ENCODE measurements at places on chromosomes 1 and 21.
A peak's percentile ranks its signal among the peaks of the same experiment; 100 is the strongest.

GRCh38 chr1:78355656-78356055 is 135.1 kb upstream of the PTGFR start:
- H3K36me3 ChIP-seq: no peaks in the 10 kb centered on the region
- DNase-seq: no peak
- no peaks in the 10 kb centered on the region for H3K4me1 ChIP-seq
- peaks cover 9% of the 10 kb centered on the region for H3K27me3 ChIP-seq

DNA sequence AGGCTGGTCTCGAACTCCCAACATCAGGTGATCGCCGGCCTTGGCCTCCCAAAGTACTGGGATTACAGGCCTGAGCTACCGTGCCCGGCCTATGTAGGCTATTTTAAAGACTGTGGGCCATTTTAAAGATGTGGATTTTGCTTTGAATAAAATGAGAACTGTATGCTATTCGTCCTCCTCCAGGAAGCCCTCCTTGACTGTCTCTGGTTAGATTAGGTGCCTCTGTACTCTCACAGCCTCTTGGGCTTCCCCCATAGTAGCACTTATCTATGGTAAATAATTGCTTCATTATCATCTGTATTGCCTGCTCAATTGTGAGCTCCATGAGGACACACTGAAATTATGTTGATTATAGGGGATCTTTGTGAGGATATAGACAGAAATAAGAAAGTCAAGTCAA is 20.5 kb upstream of the ERI3 start:
- no peaks in the 10 kb centered on the region for H3K4me1 ChIP-seq
- DNase-seq: no peak
- no peaks in the 10 kb centered on the region for H3K27me3 ChIP-seq
- no peak overlapping the region for H3K27ac ChIP-seq

DNA sequence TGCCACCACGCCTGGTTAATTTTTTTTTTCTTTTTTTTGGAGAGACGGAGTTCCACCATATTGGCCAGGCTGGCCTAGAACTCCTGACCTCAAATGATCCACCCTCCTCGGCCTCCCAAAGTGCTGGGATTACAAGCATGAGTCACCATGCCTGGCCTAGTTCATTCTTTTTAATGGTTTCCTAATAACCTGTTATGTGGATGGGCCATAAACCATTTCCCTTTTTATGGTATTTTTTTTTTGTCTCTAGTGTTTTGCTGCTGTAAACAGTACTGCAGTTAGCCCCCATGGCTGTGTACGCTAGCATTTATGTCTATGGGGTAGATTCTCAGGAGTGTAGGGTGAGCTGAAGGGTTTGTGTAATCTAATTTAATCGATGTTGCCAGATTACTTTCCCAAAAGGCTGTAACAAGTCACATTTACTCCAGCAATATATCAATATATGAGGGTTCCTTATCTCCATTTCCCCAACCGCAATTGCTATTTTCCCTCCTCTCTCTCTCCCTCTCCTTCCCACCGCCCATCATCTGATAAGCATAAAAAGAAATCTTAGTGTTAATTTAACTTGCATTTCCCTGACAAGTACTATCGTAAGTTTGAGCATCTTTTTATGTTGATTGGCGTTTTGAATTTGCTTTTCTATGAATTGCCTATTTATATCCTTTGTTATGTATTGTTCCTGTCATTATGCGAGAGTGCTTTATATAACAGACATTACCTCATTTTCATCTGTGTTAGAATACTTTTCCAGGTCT is 28.7 kb downstream of the RCSD1 start:
- no peak overlapping the region for H3K4me3 ChIP-seq
- DNase-seq: no peak
- H3K27me3 ChIP-seq: no peaks in the 10 kb centered on the region
- H3K36me3 ChIP-seq: peaks cover 34% of the 10 kb centered on the region
- H3K27ac ChIP-seq: peak overlapping the region; percentile 52

GRCh38 chr1:36248250-36248894 is 24.1 kb downstream of the THRAP3 start:
- DNase-seq: no peak
- peak overlapping the region; percentile 70 for H3K27ac ChIP-seq
- H3K27me3 ChIP-seq: no peaks in the 10 kb centered on the region
- peaks cover 33% of the 10 kb centered on the region for H3K36me3 ChIP-seq

Data from activated naive CD8-positive, alpha-beta T cell treated with anti-CD3 and anti-CD28 coated beads for 36 hours (primary cell).